Stimulated activated CD4-positive, alpha-beta T cell treated with anti-CD3 and anti-CD28 coated beads, Interleukin-15, amount 100 ng/mL, for 48 hours (primary cell): ENCODE measurements at places on chromosomes 5 and 9.

DNA sequence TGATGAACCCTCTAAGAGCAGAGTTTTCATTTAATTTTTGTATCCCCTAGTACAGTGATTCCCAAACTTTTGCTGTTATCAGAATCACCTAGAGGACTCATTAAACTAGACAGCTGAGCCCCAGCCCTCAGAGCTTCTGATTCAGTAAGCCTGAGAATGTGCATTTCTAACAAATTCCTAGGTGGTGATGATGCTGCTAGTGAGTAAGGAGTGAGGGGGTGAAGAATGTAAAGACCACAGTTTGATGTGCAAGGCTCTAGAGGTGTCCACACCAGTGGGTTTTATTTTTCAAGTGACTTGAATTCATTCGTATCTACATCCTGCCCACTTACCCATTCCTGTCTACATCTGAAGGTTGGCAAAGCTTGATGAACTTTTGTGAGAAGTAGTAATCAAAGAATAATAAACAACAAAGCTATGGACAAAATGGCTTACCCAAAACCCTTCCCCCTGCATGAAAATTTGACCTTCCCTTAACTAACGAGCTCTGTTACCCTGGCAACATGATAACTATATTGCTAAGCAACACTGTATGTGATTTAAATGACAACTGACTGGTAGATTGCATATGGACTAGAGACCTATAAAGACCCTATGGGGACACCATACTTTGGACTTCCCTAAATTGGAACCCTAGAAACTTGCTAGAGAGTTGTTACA is 35.2 kb downstream of the DTWD2 start:
- no peak for DNase-seq

GRCh38 chr5:150140830-150141229 is 14.8 kb downstream of the PDGFRB start:
- no peak for DNase-seq

DNA sequence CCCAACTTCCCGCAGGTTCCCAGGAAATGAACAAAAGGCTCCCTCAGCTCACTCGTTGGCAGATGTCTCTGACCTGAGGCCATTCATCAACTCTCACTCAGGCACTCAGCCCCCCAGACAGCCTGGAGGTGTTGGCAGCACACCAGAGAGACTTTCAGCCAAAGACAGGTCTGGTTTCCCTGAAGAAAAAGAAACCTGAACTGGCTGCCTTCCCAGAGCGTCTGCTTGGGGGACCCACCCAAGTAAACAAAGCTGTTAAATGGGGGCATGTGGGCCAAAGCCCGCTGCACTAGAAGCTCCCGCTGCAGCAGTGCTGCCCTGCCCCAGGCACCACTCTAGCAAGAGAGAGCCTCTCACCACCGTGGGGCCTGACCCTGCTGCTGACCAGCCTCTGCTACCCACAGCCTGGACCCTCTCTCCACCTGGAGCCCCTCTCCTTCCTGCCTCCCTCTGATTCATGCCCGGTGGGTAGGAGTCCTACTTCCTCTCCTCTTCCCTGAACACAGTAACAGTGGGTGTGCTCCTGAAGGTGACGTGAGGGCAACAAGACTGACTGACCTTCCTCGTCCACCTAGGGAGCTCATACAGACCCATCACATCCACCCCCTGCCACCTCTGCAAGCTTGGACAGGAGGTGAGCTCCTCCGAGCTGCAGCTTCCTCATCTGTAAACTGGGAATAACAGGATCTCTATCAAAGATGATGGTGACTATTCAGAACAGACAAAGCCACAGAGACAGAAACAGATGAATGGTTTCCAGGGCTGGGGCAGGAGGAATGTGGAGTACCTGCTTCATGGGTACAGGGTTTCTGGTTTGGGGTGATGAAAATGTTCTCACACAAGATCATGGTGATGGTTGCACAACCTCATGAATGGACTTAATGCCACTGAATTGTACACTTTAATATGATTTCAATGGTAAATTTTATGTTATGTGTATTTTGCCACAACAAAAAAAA is 31.0 kb upstream of the GABRP start:
- DNase-seq, result no peak

DNA sequence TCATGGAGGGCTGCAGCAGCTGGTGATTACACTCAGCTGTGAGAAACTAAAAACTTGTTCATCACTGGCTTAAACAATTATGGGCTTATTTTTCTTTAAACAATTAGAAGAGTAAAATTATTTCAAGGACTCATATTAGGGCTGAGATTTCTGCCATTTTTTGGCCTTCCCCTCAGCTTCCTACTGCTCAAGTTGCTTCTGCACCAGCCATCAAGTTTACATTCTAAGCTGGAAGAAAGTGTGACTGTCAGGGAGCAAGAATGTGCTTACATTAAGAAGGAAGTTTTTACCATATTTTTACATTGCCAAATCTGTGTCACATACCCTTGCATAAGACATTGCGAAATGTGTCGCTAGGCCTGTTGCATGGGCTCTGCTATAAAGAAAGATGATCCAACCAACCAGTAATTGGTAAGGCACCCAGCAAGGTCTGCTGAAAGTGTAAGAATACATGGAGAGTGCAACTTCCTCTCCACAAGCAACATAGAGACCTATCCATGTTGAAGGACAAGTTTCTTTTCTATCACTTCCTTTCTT is 260.3 kb upstream of the CDH10 start:
- no peak for DNase-seq

GRCh38 chr5:61919920-61920319 is 386.1 kb upstream of the KIF2A start:
- DNase-seq, result no peak

- DNase-seq, result no peak
Measured at GRCh38 chr5:72110394-72111013, 3.2 kb downstream of the MAP1B start.

DNA sequence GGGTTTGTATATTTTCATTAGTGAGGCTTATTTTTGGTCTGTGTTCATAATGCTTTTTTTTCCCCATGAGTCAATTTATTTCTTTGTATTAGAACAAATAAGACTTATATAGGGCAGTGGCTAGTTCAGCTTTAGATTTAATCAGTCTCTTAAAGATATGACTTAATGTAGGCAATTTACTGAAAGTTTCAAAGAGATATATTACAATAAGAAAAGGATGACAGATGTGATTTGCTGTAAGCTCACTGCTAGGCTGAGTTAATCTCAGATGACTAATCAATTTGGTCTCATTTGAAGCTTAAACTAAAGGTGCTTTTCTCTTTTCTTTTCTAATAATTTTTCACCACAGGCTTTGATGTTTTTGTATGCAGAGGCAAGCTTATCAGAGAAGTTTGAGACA is 291.8 kb upstream of the DAP start:
- DNase-seq, result no peak

DNA sequence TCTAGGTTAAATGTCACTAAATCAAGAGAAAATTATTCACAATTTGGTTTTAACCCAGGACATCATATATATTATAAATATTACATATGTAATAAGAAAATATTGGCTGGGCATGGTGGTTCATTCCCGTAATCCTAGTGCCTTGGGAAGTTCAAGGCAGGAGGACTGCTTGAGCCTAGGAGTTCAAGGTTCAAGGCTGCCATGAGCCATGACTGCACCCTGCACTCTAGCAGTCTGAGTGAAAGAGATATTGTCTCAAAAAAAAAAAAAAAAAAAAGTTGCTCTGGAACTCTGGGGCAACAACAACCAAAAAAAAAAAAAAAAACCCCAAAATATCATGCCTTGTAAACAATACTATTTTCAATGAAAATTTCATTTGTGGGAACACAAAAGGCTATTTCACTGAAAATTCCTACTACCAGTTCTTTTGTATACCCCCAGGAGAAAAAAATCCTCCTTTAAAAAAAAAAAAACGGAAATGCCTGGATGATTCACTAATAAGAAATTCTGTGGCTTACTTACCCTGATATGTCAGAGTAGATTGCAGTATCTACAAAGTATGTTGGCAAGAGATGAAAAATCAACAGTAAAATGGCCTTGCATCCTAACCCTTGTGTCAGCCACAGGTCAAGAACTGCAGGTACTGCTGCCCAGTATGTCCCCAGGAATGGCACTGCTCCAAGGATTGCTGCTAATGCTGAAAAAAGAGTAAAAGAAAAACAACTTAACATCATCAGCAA is 22.6 kb upstream of the CTNNAL1 start:
- no peak for DNase-seq

- no peak for DNase-seq
Measured at GRCh38 chr5:158234323-158235158, 375.6 kb upstream of the CLINT1 start.

DNA sequence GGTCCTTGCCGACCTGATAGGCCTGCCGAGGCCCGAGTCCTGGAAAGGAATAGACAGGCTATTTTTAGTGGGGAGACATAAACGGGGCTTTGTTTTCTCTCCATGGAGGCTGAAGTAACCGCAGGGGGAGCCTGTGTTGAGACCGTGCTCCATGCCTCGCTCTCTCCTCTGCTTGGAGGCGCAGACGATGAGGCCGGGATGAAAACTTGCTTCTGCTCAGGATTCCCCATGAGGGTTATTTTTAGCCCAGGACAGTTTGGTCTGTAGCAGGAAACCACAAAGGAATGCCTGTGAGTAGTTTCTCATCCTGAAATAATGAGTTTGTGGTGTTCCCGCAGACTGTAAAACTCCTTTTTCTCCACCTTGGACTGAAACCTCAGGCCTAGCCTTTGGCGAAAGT is 81.9 kb upstream of the RARS1 start:
- no peak for DNase-seq

GRCh38 chr9:136696502-136696901 is 9.2 kb upstream of the AGPAT2 start:
- DNase-seq, result no peak

GRCh38 chr9:131539223-131539923 is 6.0 kb upstream of the PRRT1B start:
- no peak for DNase-seq

DNA sequence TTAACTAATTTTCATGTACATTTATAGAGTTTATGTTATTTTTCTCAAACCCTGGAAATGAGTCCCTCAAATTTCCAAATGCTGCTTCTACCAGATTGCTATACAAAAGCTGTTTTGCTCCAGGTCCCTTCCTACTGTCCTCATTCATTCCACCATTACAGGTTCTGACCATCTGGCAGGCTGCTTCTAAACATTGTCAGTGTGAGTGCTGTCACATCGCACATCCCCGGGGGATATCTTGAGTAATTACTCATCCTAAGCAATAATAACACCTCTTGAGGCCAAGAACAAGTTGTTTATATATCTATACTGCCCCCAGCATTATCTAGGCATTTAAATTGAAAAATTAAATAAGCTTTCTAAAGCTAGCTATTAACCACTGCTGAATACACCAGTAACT is 1675.3 kb upstream of the CDH6 start:
- no peak for DNase-seq

DNA sequence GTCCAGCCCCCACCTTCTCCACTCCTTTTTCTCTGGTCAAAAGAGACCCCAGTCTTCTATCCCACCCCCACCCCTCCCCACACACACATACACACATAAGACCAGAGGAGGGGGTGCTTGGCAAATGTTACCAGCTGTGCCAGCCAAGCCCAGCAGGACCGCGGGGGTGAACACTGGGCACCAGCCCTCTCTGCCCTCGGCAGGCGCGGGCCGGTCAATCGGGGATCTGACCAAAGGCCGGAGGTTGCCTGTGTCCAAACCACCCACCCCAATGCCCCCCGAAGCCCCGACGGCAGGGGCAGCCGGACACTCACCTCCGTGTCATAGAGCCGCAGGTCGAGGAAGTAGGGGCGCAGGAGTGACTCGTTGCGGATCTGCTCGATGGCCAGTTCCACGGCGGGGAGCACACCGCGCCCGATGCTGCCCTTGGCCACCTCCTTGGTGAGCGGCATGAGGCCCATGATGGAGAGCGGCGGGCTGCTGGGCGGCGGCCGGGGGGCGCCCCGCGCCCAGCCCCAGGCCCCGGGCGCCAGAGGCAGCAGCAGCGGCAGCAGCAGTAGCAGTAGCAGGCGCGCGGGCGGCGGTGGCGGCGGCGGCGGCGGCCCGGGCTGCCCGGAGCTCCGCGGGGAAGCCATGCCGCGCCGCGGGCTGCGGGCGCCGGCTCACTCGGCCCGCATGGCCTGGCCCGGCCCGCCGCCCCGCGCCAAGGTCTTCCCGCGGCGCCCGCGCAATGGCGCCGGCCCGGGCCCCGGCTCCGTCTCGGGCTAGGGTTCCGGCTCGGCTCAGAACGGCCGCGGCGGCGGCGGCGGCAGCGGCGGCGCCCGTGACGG is 417 bp downstream of the GABBR2 start:
- no peak for DNase-seq

DNA sequence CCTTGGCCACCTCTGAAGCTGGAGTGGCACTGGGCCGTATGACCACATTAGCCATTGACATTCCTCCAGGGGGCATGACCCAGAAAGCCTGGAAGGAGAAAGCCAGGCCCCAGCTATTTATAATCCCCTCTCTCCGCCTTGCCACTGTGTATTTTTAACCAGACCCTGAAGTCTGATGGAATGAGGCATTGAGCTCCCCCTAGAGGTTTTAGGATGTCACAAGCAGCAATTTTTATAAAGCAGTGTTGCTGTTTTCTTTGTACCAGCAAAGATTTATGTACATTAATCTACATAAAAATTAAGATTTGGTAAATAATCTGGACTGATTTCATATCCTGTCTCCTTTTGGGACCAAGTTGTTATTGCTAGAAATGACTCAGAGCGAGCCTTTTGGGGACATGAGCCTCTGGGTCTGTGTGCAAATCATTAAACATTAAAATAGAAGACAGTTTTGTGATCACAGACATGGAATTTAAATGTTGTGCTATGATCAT is 127.1 kb downstream of the TRIO start:
- DNase-seq, result no peak

GRCh38 chr5:12313602-12314001 is 409.4 kb upstream of the CTNND2 start:
- no peak for DNase-seq

DNA sequence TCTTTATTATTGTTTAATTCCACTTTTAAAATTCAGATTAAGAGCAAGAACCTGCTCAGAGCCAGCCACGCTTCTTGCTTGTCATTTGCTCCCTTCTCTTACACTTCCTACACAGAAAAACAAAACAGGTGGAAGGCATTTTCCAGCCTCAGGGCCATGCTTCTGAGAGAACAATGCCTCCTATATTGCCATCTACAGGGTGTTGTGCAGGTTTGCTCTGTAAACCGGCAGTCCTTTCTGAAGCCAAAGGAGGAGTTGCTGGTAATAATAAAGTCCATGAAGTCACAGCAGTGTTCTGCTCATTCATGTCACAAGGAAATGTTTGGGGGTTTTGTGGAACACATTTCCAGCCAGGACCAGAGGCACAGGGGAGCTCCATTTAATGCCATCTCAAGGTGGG is 16.1 kb upstream of the PRLR start:
- no peak for DNase-seq

DNA sequence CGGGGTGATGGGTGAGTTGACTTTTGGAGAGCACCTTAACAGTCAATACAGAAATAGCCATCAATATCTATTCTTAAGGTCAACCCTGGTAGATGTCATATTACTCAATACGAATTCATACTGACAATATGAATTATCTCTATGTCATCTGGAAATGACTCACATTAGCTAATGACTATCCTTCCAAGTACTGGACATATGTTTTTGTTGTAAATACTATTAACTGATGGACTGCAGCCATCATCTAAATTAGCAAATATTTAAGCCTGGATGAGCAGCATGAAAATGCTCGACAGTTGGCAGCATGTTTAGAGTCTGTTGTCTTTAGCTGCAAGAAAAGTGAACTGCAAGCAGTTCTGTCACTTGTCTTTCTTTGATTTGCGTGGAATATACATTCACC is 19.6 kb upstream of the ISOC1 start:
- no peak for DNase-seq

GRCh38 chr9:136020671-136021070 is 59.5 kb upstream of the UBAC1 start:
- no peak for DNase-seq
